Right renal pelvis (tissue), 4 donors: ENCODE measurements at places on chromosomes 16 and 17. TPM values are rescaled to one million over a fixed set of nuclear protein-coding genes. Genes with fewer than 3 reads are reported as not detected.

GRCh38 chr16:75138636-75139035 is 9.7 kb upstream of the ZFP1 start:
- no peak for DNase-seq

PRCD gene
- 4.0 TPM for polyA plus RNA-seq

KRT9 gene
- not detected for polyA plus RNA-seq

GRCh38 chr16:83681381-83681956 is 126.3 kb upstream of the HSBP1 start:
- DNase-seq = no peak

DNA sequence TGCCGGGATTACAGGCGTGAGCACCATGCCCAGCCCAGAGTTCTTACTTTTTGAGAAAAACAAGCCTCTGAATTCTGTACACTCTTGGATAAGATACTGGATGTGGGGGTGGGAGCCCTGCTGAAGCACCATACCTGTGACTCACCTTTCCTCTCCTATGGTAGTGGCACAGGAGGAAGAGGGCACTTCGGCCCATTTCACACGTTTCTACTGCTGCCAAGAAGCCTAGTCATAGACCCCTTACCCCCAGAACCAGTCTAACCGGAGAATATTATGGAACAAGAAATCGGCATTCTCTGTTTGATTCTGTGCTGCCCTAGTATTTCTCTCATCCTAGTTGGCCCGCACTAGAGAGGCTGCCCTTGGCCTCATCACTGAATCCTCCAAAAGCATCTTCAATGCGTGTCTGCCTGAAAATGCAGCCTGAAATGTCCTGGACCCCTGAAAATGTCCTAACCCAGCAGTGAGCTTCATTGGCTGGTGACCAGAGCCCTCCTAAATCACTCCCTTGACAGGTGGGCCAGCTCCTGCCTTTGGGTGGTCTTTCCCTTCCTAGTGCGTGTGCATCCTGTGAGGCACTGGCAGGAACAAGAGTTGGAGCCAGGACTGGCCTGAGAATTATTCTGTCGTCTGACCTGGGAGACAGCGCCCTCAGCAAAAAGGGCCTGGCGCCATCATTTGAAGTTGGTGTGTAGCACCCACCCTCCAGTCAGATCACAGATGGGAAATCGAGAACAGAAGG is 37.9 kb downstream of the NDEL1 start:
- DNase-seq = no peak

ADGRG3 gene
- not detected for polyA plus RNA-seq
